Stimulated activated CD4-positive, alpha-beta T cell treated with anti-CD3 and anti-CD28 coated beads, Interleukin-12 subunit alpha, Interleukin-12 subunit beta, amount 100 ng/mL, for 48 hours (primary cell): ENCODE measurements at places on chromosomes 12 and 14.

GRCh38 chr14:84090837-84091236 is 1439.1 kb upstream of the FLRT2 start:
- no peak for DNase-seq

DNA sequence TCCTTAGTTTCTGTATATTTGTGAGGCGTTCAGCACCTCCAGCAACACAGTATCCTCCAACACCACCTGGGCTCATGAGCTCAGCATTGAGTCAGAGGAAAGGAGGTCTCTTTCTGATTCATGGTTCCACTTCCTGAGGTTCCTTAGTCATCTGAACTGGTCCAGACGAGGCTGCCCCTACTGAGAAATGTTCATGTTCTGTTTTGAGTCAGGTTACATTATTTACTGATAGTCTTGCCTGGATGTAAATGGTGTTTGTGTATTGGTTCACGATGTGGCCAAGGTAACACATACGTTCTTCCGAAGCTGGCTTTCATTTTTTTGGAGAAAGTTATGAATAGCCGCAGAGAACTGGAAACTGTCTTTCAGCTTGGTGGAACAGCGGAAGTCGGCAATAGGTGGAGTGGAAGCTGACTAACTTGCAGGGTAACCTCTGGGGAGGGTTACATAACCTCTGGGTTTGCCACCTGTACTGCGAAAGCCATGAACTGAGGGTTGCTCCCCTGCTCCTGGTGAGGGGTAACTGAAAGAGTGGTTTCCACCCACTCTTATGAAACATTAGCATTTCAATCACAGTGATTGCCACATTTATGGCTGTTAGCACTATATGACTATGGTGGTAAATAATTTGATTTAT is 42.2 kb upstream of the MANSC4 start:
- peak; percentile 59 for DNase-seq

DNA sequence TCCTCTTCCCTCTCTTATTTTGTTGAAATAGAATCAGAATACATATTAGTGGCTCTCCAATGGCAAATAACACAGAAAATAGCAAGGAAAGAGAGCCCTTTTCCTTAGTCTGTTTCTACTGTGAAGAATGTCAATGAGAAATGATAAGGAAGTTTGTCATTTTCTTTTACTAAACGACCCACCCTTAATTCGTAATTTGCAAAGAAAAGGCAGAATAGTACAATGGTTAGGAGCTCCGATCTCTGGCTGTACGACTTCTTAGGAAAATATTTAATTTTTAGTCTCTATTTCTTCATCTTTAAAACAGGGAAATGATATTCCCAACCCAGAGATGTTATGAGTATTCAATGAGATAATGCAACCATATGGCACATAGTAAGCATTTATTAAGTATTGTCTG is 6.0 kb downstream of the PAX9 start:
- no peak for DNase-seq

GRCh38 chr12:107395817-107396216 is 289.8 kb upstream of the PWP1 start:
- no peak for DNase-seq
